ENCODE measurements at places on chromosomes 4 and X. TPM values are rescaled to one million over a fixed set of nuclear protein-coding genes. Genes with fewer than 3 reads are reported as not detected.

The JCHAIN gene
- 6.0 TPM for polyA plus RNA-seq

The FAM199X gene
- polyA plus RNA-seq = 8.2 TPM

The ANOS1 gene
- polyA plus RNA-seq = 0.13 TPM

The MAGED4 gene
- not detected for polyA plus RNA-seq

The CFP gene
- polyA plus RNA-seq = 461 TPM

The C1QTNF7 gene
- polyA plus RNA-seq = not detected

The PDZD11 gene
- 17.4 TPM for polyA plus RNA-seq

The SUPT20HL2 gene
- polyA plus RNA-seq = not detected

The UNC5C gene
- polyA plus RNA-seq = not detected

The NR3C2 gene
- polyA plus RNA-seq = 0.20 TPM

All from CD14-positive monocyte (primary cell).